ENCODE measurements at places on chromosomes 1 and 21.

- DNase-seq = no peak
Measured at GRCh38 chr1:18475234-18475905, 5.4 kb upstream of the KLHDC7A start.

DNA sequence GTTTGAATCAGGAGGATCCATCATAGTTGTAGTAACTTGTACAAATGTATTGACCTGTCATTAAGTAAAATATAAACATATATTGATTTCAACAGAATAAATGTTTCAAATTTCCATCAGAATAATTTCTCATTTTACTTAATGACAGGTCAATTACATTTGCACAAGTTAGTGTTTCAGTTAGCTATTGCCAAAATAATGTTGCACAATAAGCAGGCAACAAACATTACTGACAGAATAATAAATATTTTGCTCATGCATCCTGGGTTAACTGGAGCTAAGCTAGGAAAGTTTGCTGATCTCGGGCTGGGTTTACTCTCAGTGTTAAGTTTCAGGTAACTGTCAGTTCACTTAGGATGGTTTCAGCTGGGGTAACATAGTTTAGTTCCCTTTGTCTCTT lies 822.4 kb downstream of the KCNT2 start:
- no peak for DNase-seq

GRCh38 chr1:65963156-65963888 lies 170.6 kb downstream of the PDE4B start:
- DNase-seq = no peak

GRCh38 chr1:234975941-234976860 lies 152.4 kb downstream of the TOMM20 start:
- DNase-seq = no peak

- no peak for DNase-seq
Measured at GRCh38 chr21:14913638-14914037, 151.2 kb downstream of the NRIP1 start.
